Renal pelvis (tissue), 12 donors: ENCODE measurements at places on chromosomes 6 and 20.

DNA sequence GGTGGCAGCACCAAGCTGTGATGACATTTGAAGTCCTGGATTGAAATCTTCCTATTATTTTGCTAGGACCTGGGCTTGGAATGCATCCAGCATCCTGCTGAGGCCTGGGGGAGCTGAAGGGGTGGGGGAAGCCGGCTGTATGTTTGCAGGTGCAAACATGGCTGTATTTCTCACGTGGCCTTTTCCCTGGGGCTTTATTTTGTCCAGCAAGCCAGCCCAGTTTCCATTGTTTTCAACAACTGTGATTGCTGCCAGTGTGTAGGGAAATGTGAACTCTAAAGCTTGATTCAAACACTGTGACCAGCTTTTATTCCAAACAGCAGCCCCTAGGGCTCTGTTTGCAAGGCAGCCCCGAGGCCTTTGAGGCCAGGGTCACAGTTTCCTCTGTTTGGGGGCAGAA lies 683.0 kb downstream of the DHX35 start:
- no peak for DNase-seq

DNA sequence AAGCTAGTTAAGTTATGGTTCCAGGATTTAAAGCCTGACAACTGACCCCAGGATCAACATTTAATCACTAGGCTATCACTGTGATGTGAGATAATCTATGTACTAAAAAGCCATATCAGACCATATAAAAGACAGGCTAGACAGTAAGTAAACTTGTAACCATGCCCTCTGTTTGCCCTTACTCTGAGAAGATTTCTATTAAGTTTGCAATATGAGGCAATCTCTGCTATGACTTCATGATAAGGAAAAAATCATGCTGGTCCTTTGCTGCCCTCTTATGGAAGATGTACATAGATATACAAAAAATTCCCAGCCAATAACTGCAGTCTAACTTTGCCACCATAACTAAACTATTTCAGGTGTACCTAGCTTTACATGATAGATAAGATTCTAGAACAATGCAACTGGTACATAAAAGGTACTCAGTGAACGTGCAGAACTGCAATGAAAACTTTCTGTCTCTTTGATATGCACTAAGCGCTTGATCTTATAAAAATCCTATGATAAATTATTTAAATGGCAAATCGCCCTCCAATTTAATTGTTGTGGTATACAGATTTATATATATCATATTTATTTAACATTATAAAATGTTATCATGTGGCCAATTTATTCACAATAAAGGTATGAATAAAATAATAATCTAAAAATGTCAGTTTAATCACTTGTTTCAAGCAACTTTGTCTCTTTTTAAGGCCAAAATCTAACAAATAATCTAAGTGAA lies 70.5 kb downstream of the FAM217A start:
- peak; percentile 43 for DNase-seq

DNA sequence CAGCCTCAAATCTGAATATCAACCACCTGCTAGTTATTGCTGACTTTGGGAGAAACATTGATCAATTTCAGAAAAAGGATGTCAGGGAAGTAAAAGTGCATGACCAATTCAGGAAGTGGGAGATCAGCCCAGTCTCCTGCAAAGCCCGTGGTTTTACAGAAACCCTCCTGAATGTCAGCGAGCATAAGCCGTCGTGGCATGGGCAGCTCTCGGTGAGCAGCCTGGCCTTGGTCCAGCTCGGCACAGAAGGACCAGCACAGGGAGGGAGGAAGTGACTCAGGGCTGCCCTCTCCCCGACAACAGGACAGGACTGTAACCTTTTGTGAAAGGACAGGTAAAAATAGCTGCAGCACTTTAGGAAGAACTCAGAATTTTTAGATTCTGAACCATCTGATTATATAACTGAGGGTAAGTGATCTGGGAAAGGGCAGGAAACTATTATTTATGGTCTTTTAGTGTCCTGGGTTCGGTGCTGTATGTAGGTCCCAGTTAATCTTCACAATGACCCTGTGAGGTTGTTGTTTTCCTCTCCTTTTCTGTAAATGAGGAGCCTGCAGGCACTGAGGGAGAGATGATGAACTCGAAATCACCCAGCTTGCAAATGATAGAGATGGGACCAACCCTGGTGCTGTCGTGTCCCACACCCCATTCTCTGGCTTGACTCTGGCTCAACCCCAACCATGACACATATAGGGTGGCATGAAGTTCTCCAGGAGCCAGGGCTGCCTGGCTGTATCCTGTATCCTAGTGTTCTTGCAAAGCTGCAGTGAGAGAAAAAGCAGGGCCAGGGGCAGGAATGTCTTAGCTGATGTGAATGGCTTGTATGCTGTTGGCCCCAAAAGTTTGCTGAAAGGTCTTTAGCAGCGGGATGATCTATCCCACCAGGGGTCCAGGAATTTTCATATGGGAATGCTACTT lies 37.6 kb downstream of the NRN1 start:
- DNase-seq, result no peak

DNA sequence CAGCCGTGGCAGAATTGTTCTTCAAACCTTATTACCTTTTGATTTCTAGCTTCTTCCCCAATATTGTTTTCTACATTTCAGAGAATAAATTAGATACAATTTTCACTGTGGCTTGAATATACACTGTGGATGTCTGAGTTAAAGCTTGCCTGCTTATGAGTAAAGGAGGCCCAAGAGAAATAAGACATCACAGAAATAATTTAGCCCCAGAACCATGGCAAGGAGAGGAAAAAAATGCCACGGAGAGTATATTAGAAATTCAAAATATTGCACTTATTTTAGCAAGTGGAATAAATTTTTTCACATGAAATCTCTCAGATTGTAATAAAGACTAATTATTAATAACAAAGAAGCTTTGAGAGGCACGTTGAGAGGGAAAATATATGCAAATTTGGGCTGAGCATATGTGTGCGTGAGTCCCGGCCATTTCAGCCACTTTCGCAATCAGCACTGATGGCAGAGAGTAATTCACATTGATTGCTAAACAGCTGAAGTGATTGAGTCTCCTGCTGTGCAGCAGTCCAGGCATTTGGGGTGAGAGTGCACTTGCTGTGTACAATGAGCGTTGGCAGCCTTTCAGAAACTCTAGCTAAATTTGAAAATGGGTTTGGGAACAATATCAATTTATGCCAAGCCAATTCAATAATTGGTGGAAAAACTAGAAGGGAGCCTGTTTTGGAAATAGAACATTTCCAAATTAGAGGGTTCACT lies 596.0 kb downstream of the EPM2A start:
- no peak for DNase-seq

DNA sequence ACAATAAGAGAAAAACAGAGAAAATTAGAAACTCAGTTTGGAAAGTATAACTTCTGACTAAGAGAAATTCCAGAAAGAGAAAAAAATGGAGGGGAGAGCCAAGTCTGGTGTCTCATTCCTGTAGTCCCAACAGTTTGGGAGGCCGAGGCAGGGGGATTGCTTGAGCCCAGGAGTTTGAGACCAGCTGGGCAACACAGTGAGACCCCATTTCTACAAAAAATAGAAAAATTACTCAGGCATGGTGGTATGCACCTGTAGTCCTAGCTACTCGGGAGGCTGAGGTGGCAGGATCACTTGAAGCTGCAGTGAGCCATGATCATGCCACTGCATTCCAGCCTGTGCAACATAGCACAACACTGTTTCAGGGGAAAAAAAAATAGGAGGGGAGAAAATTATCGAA lies 3.1 kb upstream of the KIF3B start:
- DNase-seq, result no peak

GRCh38 chr6:85362652-85363310 lies 87.1 kb upstream of the NT5E start:
- DNase-seq, result no peak

DNA sequence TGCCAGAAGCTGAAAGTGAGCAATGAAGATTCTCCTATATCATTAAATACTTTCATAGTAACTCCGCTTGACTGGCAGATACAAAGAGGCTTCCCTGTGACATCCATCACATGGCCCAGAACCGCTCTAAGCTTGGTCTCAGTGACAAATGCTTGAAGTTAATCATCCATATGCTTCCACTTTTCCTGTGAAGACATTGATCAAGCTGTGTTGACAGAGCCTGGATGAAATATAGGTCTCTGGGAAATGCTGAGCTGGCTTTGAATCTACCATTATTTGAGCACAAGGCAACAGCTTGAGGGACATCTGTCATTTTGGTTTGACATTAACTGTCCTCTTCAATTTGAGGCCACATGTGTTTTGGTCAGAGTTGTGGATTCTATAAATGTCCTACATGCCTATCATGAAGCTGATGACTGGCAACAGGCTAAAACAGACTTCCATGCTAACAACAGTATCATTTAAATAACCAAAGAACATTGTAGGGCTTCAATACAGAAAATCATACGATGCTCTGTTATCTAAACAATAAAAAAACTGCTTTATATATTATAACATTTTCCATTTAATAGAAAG lies 402.2 kb upstream of the IRAK1BP1 start:
- no peak for DNase-seq

DNA sequence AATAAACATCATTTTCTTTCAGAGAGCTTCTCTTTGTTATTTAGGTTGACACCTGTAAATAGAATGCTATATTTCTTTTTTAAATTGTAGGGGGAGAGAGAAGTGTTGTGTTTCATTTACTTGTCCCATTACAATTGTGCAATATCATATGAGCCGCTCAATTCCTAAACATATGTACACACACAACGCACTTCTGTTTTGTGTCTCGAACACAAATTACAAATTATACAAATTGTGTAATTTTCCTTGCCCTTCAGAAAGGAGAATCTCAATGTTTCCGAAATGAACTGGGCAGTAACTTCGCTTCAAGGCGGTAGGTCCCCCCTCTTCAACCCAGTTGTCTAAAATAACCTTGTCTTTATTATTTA lies 2.6 kb upstream of the ABT1 start:
- no peak for DNase-seq

- DNase-seq, result no peak
Measured at GRCh38 chr6:151092591-151092990, 147.2 kb upstream of the AKAP12 start.

DNA sequence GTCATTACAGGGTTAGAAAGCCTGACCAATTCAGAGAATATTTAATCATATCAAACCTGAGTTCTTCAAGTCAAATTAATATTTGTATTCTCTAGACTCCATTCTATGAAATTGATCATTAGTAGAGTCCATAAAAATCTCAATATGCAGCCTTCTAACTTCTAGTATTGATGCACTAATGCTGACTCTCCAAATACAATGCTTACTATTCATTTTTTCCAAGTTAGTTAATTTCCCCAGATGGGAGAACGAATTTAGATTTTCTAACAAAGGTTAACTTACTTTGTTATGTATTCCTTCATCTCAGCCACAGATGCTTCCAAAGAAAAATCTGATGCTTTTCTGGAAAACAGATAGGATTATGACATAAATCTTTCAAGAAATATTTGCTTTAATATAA lies 12.4 kb upstream of the NDRG3 start:
- no peak for DNase-seq

- no peak for DNase-seq
Measured at GRCh38 chr6:12535586-12536314, 180.8 kb upstream of the PHACTR1 start.

DNA sequence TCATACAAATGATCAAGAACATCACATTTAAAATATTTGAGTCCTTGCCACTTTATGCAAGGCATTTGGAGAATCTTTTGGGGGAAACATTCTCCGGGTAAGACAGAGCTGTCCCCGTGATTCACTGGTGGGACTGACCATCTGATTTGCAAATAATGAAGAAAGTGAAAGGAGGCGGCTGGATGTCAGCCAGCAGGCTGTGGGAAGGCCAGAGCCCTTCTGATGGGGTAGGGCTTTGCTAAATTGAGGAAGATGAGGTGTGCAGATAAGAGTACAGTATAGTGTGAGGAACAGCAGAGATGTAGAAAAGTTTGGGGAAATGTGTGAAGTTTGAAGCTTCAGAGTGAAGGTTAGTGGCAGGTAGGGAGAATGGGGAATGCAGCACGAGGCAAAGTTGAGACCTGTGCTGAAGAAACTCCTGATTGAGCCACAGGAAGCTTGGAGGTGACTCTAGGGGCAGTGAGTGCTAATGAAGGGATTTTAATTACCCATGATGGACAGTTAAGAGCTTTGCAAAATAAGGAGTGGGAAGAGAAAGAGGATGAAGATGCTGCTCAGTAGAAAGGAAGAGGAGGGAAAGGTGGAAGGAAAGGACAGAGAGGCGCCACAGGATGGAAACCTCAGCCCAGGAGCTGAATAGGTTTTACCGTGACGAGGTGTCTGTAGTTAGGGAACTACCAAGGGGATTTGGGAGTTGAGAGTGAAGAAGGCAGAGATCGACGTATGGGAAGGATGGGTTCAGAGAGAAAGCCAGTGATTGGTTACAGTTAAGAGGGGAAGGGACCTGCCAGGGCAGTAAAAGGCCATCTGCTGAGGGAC lies 68.7 kb downstream of the SNX9 start:
- DNase-seq, result no peak

DNA sequence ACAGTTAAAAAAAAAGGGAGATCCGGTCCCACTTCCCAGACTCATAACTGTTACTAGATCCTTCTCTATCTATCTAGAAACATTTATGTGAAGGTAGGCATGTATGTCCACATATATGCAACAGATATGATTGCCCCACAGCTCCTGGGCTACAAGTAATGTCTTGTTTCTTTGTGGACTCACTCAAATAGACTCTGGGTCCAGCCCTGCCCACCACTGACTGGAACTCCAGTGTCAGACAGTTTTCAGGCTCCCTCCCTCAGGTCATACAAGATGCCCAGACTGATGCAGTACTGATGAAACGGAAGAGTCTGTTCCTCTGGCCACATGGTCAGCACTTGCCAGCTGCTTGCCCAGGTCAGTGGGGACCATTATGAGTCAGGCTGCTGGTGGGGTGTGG lies 30.8 kb upstream of the IER3 start:
- DNase-seq, result no peak

GRCh38 chr6:1575210-1576041 lies 34.3 kb upstream of the FOXC1 start:
- DNase-seq, result no peak

GRCh38 chr20:58310291-58310782 lies 822 bp downstream of the RAB22A start:
- no peak for DNase-seq

DNA sequence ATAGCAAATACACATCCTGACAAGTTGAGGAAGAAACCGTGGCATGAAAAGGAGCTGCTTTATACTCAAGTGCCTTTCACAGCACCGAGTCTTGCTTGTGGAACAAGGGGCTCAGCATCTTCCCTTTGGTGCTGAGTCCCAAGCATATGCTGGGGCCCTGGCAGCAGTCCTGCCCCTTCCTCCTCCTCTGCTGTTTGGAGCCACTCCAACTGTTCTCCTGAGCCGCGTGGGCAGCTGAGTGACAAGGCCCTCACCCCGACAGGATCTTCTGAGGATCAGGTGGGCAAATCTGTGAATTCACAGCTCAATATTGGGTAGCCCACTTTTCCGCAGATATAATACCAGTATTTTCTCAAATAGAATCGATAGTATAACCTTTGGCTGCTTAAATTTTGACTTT lies 24.7 kb downstream of the DACT2 start:
- no peak for DNase-seq

- DNase-seq, result no peak
Measured at GRCh38 chr6:134945045-134945444, 4.9 kb downstream of the ALDH8A1 start.

DNA sequence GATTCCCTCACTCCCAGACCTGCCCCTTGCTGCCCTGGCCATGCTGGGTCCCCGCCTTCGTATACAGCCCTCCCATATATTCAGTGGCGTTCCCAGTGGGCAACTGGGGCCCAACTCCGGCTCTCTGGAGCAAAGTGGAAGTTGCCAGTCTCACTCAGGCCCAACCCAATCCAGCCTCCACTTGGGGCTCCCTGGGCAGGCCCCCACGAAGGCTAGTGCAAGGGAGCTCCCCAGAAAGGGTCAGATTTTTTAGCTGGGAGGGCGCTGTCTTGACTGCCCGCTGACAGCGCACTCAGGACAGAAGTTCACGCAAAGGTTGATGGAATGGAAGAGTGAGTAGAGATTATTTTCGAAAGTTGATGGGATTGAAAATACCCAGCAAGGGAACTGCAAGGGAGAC lies 5.9 kb downstream of the TP53TG5 start:
- DNase-seq, result no peak
